Choroid plexus epithelial cell (primary cell): ENCODE measurements at places on chromosomes 5 and 9.
A peak's percentile ranks its signal among the peaks of the same experiment; 100 is the strongest.

GRCh38 chr5:37738057-37738691 lies 101.7 kb downstream of the GDNF start:
- DNase-seq = peak; percentile 98

GRCh38 chr9:95724253-95724991 lies 151.1 kb upstream of the ERCC6L2 start:
- no peak for DNase-seq

GRCh38 chr9:120937127-120937526 lies 10.5 kb upstream of the TRAF1 start:
- no peak for DNase-seq

DNA sequence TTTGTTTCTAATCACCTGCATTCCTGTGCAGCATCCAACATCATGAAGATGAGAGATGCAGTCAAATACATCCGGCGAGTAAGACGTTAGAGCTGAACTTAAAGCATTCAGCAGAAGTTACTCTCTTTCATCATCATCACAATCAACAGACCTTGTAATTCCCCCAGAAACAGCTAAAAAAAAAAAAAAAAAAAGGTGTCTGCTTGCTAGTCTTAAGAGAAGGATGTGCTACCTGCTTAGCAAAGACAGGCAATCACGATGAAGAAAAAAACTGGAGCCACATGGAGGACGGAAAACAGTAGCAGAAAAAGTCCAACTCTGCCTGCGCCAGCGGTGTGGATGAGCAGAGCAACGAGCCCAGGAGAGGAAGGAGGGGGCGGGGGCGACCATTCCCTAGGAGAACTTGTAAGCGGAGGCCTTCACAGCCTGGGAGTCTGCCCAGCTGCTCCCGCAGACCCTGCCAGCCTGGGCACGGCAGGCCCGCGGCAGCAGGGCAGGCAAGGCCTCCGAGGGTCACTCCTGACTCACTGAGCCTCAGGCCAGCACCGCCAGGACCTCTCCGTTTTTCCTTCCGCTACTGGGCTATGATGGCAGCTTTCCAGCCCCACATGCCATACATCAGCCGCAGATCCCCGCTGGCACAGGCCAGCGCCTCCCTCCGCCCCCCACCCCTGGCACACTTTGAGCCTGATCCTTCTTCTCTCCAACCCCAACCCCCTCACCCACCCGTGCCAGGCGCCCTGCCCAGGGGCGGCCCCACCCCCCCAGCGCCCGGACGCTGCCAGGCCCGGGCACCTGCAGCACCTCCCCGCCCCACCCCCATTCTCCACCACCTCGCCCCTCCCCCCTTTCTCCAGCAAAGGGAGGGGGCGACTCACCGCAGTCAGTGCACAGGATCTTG lies 1.4 kb downstream of the NRG2 start:
- DNase-seq = peak; percentile 25

- DNase-seq = peak; percentile 79
These were observed 10.0 kb upstream of the ARAP3 start for GRCh38 chr5:141691867-141692532.
